ENCODE measurements at places on chromosomes 12 and 14.

DNA sequence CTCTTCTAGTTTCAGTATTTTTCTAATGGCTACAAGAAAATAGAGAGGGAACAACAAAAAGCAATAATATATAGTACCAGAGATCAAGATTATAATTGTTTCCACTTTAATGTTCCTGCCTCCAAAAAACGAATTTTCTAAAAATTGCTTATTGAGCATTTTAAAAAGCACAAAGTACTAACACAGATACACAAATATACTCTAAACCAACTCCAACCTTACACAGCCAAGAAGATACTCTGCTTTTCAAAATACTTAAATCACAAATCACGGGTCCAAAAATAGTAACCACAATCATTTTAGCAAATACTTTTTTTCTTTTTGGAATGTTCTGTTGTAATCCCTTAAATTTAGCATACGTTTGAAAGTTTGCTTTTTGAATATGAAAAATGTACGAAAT lies 2.0 kb downstream of the YAF2 start:
- no peak for DNase-seq

DNA sequence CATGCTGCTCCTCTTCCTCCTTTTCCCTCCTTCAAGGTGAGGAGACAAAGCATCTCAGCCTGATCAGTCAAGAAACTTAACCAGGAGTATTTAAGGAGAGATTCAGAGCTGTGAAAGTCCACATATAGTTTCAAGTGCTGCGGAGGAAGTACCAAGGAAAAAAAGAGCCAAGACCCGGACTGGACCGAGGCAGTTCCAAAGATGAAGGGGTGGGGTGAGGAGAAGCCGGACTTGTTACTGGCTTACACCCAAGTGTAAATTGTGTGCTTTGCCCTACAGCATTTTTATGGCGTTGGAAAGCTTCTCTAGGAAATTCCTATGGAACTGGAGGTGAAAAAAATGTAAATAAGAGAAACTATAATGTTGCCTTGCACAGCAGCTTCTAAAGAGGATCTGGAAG lies 263.1 kb downstream of the GRIN2B start:
- DNase-seq = no peak

- no peak for DNase-seq
Measured at GRCh38 chr14:71591929-71592328, 340.3 kb upstream of the RGS6 start.

DNA sequence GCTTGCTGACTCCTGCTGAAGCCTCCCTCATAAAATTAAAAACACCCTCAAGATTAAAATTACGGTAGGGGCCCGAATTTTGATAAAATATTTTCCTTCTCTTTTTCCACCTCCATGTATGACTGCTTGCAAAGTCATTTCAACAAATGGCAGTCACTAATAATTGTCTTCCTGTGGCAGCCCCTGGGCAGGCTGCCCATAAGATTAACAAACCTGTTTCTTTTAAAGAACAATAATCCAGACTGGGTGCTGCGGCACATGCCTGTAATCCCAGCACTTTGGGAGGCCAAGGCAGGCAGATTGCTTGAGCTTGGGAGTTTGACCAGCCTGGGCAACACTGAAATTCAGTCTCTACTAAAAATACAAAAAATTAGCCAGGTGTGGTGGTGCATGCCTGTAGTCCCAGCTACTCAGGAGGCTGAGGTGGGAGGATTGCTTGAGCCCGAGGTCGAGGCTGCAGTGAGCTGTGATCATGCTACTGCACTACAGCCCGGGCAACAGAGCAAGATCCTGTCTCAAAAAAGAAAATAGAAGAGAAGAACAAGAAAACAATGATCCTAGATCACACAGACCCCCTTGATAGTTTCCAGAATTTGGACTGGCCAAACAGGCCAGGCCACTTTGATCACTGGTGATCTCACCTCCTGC lies 8.7 kb downstream of the SAV1 start:
- DNase-seq = no peak

GRCh38 chr14:96928779-96929380 lies 131.7 kb downstream of the VRK1 start:
- no peak for DNase-seq

DNA sequence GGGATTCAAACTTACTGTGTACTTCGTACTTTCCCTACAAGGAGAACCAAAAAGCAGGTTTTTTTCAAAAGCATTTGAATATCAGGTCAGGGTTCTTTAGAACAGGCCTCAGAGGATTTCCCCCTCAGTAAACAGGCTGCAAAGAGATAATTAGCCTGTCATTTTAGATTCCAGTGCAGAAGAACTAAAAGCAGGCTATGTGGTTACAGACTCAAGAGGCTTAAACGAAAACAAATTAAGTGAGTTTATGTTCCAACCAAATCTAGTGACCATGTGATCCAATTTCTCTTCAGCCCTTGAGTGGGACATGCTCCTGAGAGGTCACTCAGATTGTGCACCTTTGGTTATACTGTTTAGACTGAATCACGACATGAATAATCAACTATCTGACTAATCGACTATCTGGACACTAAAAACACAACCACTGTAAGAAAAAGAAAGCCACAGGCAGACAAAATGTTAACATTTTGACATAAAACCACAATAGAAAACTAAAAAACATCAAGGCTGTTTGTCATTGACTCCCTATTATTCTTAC lies 4.5 kb downstream of the TMED8 start:
- DNase-seq = no peak

- no peak for DNase-seq
Measured at GRCh38 chr12:21552635-21553328, 26.7 kb downstream of the SPX start.

DNA sequence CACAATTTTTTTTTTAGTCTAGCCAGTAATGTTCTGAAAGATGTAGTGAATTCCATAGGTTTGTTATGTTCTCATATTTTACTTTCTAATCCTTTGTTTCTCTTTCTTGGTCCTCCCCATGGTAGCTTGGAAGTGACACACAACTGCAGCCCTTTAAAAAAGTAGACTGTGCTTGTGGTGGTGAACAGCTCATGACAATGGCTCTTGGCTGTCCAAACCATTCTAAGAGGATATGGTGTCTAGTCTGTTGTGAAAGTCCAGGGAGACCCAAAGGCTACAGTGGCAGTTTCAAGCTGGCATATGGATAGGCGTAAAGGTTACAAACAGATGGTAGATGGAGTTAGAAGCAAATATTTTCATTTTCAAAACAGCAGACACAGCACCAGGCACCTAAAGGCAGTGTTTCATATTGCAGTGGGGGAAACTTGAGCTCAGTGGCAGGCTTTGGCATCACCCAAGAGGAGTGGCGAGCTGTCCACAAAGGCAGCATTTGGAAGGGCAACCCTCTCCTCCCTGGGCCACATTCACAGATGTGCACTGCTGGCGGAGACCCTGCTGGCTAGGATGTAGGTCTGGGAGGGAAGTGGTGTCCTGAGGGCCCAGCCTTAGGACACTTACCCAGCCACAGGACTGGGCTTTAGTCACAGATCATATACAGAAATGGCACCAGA lies 102.1 kb downstream of the DYRK2 start:
- DNase-seq = no peak

DNA sequence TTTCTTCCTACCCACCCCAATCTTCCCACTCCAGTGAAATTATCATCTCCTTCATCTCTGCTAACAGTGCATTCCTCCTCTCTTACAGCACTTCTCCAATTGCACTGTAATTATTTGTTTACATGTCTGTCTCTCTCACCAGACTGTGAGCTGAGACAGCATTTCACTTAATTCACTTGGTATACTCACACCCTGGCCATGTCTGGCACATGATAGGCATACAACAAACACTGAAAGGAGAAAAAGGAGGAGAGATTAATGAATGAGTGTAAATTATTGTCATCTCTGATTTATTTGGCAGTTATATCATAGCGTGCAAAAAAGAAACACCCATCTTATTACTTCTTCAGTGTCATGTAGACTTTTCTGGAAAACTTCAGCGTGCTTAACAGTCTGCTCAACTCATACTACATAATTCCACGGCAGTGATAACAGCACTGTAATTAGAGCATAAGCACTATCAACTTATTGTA lies 452.3 kb downstream of the ADAMTS20 start:
- DNase-seq = no peak

- no peak for DNase-seq
Measured at GRCh38 chr12:98109266-98109665, 406.1 kb upstream of the TMPO start.

GRCh38 chr12:50932787-50933280 lies 19.5 kb upstream of the HIGD1C start:
- no peak for DNase-seq

DNA sequence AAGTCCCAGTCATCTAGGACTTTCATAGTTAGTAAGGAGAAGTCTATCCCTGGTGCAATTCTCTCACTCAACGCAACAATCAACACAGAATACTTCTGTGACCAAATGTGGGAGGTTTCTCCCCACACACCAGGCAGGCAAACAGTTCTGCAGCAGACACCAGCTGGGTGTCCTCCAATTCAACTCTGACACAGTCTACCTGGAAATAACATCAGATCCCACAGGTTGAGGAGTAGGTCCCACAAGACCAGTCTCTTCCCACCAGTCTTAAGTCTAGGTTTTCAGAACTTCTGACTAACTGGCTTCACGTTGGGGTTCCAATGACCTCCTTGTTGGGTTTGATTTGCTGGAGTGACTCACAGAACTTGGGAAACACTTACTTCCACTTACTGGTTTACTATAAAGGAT lies 14.8 kb downstream of the ACOT6 start:
- DNase-seq = no peak

- DNase-seq = no peak
Measured at GRCh38 chr12:39613525-39613924, 6.1 kb downstream of the ABCD2 start.

DNA sequence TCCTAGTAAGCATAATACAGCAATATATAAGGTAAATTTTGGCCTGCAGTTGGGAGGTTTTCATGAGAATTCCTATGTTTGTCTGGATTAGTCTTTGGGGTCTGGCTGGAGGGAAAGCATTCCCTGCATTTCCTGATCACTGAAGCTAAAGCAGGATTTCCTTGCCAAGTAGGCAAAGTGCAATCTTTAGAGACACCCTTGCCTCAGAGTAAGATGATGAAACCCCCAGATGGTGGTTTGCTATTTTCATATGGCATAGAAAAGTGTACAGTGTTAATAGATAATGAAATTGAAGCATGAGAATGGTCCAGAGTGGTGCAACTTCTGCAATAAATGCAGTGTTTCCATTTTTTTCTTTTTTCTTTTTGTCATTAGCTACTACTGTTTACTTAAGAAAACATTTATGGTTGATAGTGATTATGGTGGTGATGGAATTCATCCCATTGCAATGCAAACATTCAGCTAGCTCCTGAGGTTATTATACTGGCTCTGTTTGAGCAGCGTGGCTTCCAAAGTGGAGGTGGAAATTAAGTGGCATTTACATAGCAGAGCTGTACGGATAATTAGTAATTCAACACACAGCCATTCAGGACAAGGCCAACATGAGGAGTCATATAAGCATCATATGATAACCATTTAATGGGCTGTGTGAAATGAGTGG lies 276.3 kb downstream of the DUSP6 start:
- DNase-seq = no peak

DNA sequence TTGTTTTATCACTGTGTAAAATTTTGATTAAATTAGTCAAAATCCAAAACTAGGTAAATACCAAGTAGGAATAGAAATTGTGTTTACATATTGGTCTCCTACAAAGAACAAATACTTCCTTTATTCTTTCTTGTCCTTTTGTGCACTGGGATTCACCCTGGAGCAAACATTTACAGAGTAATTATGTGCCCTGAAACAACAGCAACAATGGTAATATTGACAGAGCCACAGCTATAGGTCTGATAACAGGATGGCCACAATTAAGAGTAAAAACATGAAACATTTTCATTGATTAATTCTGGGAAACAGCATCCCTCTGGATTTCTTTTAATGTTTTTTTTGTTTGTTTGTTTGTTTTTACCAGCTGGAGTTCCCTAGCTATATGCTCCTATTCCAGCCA lies 61.2 kb downstream of the SLC38A6 start:
- DNase-seq = no peak

GRCh38 chr14:59026081-59026480 lies 162.4 kb upstream of the DAAM1 start:
- no peak for DNase-seq

DNA sequence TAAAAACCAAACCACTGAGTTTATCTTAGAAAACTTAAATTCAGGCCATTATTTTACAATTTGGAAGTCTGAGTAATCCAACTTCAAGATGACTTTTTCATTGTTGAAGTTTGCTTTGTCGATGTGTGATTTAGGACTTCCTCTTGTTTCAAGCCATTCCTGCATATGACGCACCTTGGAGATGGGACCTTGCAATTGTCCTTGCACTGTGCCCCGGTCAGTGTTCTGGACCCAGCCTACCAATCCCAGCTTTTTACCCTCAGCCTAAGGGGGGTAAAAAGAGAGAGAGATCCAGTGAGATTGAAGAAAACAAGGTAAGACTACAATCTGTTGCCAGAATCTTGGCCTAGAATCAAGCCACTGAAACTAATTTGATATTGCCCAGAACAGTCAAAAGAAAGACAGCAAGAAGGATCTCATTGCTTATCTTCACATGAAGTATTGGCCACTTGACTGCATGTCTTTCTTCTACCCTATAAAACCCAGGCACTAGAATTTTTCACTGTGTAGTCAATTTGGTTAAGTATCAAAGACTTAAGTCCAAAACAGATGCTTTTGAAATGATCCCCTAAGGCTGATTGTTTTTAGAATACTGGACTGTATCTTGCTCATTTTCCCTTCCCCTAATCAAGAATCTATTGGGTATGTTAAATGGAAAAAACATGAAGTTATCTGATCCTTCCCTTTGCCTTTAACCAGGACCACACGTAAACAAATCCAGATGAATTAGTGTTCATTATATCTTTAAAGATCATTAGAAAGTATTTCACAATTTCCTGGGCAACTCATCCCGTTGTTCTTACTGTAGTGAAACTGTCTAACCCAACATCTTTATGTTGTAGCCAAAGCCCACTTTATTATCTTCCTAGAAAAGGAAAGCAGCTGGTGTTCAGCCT lies 2.4 kb upstream of the MLH3 start:
- no peak for DNase-seq

- DNase-seq = peak; percentile 35
Measured at GRCh38 chr12:2959505-2960389, 550 bp downstream of the TEAD4 start.

- no peak for DNase-seq
Measured at GRCh38 chr14:24662753-24663152, 28.8 kb upstream of the GZMB start.

Data from fibroblast of skin of left biceps (primary cell).